RPMI8226 (cell line): ENCODE measurements at places on chromosomes 13 and 19.

DNA sequence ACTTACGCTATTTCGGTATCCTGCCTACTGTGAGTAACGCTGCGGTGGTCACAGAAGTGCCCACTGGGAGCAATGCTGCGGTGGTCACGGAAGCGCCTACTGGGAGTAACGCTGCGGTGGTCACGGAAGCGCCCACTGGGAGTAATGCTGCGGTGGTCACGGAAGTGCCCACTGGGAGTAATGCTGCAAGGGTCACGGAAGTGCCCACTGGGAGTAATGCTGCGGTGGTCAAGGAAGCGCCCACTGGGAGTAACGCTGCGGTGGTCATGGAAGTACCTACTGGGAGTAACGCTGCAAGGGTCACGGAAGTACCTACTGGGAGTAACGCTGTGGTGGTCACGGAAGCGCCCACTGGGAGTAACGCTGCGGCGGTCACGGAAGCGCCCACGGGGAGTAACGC lies 52.1 kb upstream of the SOX1 start:
- DNase-seq, result no peak

DNA sequence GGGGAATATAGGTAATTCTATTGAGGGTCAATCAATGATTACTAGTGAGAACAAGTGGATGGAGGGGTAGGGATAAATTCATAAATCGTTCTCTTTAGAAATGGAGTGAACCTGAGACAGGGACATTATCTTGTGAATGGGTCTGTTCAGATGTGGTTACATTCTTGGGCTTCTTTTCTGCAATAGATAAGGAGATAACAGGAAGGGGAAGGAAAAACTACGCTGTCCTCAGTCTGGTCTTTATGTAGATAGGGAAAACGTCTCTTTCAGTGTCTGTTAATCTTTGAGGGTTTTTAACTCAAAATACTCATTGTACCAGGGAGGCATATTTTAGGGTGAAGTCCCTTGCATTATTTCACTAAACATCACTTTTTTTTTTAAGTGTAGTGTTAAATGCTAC lies 266.7 kb upstream of the MAB21L1 start:
- no peak for DNase-seq

- no peak for DNase-seq
Measured at GRCh38 chr13:26067601-26068000, 15.8 kb upstream of the SHISA2 start.

DNA sequence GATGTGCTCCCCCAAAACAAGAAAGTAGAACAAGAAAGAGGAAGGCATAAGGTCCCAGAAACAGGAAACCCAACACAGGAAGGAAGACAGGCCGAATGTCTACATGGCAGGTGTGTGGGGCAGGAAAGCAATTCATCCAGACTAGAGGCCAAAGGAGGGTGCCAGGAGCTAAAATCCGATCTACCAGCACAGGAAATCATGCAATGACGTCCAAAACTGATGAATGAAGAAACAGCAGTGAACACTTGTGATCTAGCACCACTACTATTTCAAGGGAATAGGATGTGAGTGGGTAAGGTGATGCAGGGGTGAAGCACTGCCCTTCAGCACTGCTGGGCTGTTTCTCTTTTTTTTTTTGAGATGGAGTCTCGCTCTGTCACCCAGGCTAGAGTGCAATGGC lies 59.1 kb downstream of the DOCK9 start:
- no peak for DNase-seq

DNA sequence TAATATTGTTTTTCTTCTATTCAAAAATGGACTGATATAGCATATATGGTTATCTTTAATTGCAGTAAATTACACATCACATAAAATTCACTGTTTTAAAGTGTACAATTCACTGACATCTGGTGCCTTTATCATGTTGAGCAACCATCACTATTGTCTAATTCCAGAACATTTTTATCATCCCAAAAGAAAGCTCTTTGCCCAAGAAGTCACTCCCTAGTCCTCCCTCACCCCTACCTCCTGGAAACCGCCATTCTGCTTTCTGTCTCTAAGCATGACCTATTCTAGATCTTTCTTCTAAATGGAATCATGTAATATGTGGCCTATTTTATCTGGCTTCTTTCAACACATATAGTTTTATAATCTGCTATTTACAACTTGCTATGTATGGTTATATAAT lies 525.6 kb downstream of the DCT start:
- DNase-seq, result no peak
